ENCODE measurements at places on chromosomes 6 and 20.

DNA sequence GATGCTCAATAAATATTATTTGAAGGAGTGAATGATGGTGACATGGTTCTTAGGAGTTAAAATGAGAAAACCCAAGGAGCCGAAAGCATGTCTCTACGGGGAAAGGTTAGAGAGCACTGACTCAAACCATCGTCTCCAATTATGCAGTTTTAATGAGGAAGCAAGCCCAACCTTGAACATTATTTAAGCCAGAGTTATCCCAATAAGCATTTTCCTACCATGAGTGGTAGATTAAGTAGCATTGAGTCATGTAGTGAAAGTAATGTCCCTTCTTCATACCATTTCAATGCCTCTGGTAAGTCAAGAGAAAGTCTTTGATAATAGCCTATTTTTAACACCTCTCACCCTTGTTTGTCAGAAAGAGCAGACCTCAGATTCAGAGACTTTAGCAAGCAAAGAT is 13.5 kb downstream of the TSHZ2 start:
- no peak for DNase-seq

- no peak for DNase-seq
These were observed 62.3 kb upstream of the KCNQ5 start for GRCh38 chr6:72559555-72559954.

DNA sequence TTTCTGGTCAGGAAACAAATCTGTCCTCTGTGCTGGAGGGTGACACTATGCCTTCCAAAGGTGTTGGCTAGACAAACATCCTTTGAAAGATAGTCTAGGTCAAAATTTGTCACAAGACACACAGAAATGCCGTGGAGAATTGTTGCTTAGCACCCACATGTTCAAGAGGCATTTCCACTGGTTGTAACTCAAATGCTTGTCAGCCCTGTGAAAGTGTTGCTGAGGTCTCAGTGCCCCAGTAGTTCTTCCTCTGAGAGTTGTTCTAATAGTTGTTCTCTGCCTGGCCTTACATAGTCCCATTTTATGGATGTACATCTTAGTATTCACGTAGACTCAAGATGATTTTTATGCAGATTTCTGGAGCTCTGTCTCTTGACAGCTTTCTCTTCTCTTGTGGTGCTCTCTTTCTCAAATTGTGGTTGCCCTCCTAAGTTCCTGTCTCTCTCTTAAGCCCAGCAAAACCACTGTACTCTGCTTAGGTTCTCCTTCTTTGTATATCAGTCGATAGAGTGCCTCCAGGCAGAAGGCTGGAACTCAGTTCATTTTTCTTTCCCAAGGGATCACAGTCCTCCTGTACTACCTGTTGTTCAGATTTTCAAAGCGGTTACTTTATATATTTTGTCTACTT is 39.5 kb upstream of the REV3L start:
- DNase-seq = peak; percentile 53

DNA sequence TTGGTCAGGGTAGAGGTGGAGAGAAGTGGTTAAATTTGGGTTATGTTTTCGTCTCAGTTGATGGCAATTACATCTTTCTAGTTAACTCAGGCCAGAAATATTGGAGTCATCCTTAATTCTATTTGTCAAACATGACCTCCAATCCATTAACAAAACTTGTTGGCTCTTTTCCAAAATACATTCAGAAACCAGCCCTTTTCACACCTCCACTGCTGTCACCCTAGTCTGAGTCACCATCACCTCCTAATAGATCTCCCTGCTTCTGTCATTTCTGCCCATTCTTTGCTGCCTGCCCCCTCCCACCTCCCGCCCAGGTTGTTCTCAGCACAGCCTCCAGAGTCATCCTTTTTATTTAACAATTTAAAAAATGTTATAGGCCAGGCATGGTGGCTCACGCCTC is 3.0 kb upstream of the ABCF1 start:
- no peak for DNase-seq

GRCh38 chr6:98812220-98812619 is 22.2 kb upstream of the POU3F2 start:
- DNase-seq = no peak
